ENCODE measurements at places on chromosomes 12 and 14.

DNA sequence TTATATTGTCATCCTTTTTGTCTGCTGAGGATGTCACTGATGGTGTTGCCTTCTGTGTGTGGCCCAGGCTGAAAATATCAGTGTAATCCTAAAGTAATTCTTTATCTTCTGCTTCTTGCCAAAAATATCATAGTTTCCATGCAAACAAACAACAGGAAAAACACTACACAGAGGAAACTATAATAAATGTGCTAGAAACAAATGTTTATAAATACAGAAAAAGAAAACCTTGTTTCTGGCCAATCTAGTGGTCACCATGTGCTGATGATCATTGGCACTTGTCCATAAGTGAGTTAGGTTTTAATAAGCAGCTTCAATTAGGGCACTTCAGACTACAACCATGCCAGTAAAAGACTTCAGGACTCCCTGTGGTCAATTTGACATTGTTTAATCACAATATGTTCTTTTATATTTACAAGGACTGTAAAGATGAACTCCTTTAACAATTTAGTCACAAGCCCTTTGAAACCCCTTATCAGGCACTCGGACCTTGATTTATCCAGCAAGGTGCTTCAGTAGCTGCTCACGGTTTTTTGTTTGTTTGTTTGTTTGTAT, 124.8 kb downstream of the TMTC3 start:
- DNase-seq: no peak

DNA sequence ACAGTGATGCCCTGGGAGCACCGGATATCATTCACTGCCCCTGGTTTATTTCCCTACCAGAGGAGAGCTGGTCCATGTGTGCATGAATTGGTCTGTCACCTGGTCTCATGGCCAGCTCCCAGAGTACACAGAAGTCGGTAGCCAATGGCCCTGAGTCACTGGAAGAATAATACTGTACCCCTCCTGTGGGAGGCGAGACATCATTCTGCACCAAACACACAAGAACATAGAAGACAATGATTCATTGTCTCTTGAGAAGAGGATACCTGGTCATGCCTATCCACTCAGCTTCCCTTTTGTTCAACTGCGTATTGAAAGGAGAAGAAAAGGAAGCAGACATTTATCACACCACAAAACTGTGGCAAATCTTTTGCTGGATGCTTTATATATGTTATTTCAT, 216.2 kb downstream of the DPF3 start:
- no peak for DNase-seq

DNA sequence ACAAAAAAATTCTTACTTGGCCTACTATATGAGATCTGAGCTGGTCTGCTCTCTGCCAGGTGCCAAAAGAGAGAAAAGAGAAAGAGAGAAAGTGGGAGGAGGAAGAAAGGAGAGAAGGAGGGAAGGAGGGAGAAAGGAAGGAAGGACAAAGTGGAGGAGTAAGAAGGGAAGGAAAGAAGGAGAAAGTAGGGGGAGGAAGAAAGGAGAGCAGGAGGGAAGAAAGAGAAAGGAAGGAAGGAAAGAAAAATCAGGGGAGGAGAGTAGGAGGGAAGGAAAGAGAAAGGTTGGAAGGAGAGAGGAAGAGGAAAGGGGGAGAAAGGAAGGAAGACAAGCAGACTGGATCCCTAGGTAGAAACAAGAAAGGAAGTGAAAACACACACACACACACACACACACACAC, 96.8 kb downstream of the RPS29 start:
- no peak for DNase-seq

- DNase-seq: no peak
Measured at GRCh38 chr14:53151523-53152183, 1.5 kb downstream of the DDHD1 start.

GRCh38 chr14:68780358-68781160, 12.3 kb downstream of the ZFP36L1 start:
- no peak for DNase-seq

- no peak for DNase-seq
Measured at GRCh38 chr14:95140060-95140858, 17.1 kb downstream of the DICER1 start.

GRCh38 chr12:14896521-14897169, 11.0 kb upstream of the MGP start:
- no peak for DNase-seq

GRCh38 chr12:69095765-69096477, 143.4 kb upstream of the CPSF6 start:
- no peak for DNase-seq

DNA sequence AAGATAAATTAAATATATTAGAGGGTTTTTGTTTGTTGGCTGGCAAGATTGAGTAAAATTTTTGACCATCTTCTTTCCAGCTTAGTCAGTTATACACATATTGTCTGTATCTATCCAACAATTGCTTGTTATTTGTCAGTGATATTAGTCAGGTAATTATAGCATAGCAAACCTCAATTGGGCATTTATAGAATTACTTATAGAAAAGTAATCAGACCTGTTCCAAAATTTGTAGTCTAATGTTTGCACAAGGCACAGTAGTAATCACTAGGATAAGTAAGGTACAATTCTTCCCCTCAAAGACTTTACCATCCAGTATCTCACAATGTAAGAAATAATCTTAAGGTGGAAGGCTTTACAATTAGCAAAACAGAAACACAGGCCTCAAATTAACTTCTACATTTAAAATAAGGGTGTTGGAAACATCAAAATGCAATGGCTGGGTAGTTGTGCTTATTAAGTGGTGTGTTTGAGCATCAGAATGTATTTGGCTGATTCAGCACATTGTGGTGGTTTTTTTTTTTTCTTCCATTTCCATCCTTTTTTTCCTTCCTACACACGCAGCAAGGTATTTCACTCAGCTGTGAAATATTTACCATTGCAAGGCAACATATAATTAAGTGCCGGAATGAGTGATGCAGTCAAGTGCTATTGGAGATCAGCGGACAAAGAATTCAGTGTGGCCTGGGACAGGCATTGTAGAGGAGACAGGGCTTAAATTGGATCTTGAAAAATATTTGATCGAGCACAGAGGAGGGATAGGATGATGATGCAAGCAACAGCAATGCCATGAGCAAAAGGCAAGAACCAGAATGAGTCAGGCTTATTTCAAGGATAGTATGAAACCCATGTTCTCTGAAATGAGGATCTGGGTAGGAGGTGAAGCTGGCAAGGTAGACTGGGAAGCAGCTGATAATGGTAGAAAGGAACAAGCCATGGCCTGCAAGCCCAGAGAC, 178.2 kb downstream of the AKAP6 start:
- DNase-seq: no peak

DNA sequence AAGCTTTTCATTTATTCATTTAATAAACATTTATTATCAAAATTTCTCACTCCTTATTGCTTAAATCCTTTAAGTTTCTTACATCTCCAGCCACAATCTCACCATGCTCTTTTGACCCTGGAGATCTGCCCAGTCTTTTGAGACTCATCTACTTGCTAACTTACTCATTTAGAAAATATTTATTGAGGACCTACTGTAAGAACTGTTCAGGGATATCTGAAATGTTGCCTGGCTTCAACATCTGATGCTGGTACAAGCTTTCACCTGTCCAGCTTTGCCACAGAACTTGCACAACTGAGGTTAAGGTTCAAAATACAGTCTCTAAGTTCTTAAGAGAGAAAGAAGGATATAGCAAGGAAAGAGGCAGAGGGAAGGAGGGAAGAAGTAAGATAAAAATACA, 17.5 kb upstream of the GXYLT1 start:
- no peak for DNase-seq

GRCh38 chr12:31783996-31784645, 55.3 kb upstream of the AMN1 start:
- DNase-seq: no peak

DNA sequence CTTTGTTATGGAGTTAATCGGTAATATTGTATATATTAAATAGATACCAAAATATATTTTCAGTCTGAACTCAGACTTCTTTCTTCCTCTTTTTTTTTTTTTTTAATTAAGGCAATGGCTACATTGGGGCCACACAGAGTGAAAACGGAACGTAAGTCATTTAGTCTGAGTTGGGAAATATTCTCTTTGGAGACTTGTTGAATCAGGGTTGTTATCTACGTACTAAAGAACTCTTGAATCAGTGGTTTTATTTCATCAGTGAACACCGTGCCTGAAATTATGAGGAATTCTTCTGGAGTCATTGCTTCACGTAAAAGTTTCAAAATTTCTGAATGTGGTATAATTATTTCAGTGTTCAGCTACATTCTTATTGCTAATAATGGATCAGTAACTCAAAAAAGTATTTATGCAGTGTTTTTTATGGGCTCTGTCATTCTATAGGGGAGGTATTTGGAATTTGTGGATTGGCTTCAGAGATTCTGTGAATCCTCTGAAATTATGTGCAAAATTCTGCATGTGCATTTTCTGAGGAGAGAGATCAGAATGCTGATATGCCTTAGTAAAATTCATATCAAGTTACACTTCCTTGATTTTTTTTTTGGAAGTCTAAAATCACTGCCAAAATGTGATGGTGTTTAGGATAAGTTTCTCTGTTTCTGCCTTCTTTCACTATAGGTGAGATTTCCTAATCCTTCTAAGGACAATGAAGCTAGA, 39.6 kb downstream of the BRMS1L start:
- DNase-seq: no peak

DNA sequence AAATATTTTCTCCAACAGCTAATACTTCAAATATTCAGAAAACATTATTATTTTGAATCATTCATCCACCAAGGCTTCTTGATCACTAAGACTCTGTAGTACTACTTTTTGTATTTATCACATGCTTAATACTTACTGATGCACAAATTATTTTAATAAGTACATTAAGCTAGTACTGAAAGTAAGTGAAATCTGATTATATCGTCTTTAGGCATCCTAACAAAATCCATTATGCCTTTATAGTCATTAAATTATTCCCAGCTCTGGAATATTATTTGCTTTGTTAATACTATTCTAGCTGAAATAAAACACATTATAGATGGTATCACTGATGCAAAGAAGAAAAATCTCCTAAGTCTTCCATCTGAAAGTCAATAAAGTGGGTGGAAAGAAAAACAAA, 75.1 kb upstream of the TTC7B start:
- no peak for DNase-seq

- no peak for DNase-seq
Measured at GRCh38 chr14:75015496-75015895, 12.8 kb downstream of the EIF2B2 start.

- DNase-seq: peak; percentile 42
Measured at GRCh38 chr12:46124848-46125619, 134.7 kb upstream of the SCAF11 start.

DNA sequence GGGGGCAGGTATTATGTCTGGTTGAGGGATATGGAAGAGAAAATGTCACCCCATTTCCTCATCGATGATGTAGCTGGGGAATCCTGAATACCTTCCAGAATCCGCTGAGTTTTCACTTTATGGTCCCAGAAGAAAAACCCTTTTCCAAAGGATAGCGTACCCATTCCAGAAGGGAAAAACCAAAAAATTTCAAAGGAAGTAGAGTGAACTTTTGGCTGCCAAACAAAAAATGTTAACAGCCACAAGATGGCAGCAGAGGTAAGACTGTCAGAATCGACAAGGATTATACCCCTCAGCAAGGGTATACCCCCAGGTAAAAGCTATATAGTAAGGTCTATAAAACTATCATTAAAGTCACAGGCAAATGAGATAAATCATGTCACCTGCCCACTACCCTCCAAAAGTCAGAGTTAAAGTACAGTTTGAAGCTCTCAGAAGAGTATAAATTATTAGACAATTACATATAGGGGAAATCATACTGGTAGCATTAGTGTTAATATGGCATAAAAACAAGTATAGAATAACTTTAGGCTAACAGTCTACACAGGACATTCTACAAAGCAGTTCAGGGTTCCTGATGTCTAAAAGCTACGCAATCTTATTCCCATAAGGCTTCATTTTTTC, 18.0 kb downstream of the ACIN1 start:
- no peak for DNase-seq

DNA sequence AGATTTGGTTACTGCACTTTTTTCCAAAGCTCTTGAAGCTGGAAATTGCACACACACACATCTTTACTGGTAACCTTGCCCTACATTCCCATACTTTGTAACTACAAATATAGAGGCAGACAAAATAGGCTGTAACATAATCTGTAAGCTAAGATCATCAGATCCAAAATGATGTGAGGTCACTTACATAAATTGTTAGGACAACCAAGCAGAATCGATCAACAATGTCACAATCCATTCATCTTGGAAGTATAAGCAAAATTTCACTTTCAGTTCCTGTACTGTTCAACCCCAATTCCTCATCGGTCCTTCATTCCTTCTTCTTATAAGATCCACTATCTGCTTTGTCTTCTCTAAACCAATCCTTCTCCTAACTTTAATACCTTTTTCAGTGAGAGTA, 72.6 kb downstream of the EPS8 start:
- no peak for DNase-seq

GRCh38 chr12:5076761-5077160, 33.1 kb downstream of the KCNA5 start:
- DNase-seq: no peak

DNA sequence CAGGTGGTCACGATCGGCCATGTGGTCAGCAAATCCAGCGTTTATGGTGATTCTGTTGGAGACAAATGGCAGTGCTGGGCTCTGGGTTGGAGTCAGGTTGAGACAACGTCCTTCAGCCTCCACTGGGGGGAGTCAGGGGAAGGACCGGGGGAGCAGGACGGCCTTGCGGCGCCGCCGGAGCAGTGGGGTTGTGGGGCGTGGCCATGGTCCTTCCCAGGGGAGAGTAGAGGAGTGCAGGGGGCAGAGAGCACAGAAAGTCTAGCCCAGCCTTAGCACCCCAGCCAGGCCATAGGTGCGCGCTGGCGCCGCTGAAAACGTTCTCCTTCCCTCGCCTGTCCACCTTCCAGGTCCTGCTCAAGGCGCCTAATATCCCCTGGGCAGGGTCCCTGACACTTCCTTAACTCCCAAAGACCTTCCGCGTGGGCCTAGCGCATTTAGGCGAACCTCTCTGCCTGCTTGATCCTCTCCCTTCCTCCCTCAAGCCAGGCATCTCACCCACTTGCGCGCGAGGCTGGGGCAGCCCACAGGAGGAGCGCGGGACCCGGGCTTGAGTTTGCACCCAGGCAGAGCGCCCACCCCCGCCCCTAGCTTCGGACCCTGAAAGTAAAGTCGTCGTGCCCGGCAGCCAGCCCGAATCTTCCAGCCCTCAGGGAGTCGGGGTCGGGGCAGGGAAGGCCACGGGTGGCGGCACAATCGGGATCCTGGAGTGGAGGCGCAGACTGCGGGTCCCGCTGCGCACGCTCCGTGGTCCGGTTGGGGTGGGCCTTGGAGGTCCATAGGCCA, 3.1 kb upstream of the KIF26A start:
- no peak for DNase-seq

GRCh38 chr12:22275843-22276242, 58.7 kb downstream of the ST8SIA1 start:
- no peak for DNase-seq

- DNase-seq: no peak
Measured at GRCh38 chr12:23707270-23707669, 242.2 kb downstream of the SOX5 start.

GRCh38 chr12:113108308-113108707, 27.3 kb downstream of the RASAL1 start:
- DNase-seq: no peak

- DNase-seq: no peak
Measured at GRCh38 chr12:107749083-107749482, 11.9 kb downstream of the PRDM4 start.

Data from GM10248 (cell line).